ENCODE measurements at places on chromosomes 1 and 21.
A peak's percentile ranks its signal among the peaks of the same experiment; 100 is the strongest.

GRCh38 chr1:47906527-47907176 lies 90.5 kb downstream of the TRABD2B start:
- no peak for DNase-seq

- DNase-seq, result no peak
Observed at GRCh38 chr1:240350910-240351331, 259.2 kb downstream of the FMN2 start.

DNA sequence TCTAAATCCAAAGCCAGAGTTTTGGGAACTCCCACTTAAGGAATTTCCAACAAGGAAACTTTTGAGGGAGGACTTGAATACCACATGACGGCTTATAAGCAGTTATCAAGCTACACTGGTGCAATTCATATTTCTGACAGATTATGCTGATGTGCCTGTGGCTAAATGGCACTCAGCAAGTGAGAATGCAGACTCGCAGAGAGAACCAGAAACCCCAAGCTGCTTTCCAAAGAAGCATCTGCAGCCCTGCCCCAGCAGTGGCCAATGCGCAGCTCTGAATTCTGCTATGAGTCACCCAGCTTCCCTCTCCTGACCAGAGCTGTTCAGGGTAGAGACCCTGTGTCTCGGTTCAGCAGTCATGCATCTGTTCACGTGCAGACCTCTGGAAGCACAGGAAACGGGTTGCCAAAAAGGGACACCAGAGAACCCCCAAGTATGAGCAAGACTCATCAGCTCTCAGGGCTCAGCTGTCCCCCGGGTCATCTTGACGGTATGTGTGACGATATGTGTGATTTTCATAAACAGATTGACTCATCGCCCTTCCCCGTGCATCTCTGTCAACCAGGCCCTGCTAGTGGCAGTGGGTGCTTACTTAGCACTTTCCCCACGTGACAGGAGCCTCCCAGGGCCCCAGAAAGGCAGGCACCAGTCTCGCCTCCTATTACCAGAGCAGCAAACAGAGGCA lies 76.3 kb downstream of the ITPKB start:
- DNase-seq, result no peak

DNA sequence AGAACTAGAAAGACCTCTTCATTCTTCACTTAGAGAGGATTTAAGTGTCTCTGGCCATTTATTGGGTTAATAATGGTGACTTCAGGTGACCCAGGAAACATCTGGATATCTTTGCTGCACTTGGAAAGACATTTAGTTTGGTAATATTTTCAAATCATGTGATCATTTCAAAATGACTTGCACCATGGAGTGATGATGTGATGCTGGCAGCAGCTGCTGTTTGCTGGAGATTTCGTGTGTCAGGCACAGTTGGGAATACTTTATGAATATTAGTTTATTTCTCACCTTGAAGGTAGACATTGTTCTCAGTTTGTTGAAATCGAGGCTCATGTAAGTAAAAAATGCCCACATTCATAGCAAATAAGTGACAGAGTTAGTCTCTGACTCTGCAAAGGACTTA lies 236.0 kb downstream of the DISC1 start:
- no peak for DNase-seq

DNA sequence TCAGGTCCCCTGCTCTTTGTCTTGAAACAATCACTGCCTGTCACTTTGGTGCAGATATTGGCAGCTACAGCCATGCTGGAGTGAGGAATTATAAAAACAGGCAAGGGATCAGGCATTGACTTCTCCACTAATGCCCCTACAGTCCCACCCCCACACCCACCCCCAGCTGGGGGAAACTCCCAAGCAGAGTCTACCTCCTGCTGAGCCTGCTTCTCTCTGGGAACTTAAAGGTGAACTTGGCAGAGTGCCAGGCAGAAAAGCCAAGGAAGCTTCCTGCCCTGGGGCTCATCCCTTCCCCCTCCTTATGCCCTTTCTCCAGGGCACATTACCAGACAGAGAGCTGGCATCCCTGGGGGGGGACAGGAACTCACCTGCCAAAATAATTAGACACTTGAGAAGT lies 6.7 kb downstream of the NCMAP start:
- no peak for DNase-seq

DNA sequence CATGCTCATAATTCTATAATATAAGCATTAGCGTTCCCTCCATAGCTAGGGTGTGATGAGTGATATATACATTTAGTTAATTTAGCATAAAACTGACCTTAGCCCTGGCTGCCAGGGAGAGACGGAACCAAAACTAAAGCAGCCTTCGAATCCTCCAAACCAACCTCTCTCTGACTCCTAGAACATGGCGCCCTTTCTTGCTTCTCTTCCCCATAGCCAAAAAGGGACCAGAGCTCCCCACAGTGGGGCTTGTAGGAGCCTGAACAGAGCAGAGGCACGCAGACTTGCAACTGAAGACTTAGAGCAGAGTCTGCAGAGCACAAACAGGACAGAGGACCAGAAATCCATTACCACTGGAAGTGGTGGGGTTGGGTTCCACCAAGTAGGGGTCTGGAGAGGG lies 17.7 kb downstream of the IRF2BP2 start:
- no peak for DNase-seq

DNA sequence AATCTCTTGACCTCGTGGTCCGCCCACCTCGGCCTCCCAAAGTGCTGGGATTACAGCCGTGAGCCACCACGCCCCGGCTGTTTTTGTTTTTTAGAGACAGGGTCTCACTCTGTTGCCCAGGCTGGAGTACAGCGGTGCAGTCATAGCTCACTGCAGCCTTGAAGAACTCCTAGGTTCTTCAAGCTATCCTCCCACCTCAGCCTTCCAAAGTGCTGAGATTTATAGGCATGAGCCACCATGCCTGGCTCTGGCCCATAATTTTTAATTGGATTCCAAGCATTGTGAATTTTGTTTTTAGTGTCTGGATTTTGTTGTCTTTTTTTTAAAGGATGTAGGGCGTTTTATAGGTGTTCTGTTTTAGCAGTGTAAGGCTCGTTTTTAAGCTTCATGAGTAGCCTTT lies 28.6 kb upstream of the TXLNA start:
- no peak for DNase-seq

DNA sequence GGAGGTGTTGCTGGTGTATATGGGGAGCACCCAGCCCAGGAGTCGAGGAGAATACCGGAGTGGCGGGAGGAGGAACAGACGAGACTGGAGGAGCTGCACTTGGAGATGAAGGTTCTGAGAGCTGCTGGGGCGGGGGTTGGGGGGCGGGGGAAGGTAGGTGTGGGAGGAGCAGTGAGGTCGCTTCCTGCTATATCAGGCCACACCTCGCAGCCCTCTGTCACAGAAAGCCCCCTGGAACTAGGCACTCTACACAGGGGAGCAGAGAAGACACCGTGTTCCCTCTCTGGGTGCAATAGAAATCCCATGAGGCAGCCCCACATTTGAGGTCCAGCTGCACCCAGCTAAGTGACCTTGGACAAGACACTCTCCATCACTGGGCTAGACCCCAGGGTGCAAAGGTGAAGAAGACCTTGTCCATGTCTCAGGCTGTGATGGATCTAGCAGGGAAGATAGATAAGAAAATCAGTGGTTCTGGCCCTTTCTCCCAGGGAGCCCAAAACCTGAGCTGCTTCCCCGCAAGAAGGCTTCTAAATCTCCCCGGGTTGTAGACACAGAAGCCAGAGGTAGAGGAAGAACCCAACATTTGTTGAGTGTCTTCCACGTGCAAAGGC lies 155.8 kb upstream of the EDN2 start:
- DNase-seq, result no peak

GRCh38 chr1:7471836-7472235 lies 299.3 kb upstream of the VAMP3 start:
- no peak for DNase-seq

DNA sequence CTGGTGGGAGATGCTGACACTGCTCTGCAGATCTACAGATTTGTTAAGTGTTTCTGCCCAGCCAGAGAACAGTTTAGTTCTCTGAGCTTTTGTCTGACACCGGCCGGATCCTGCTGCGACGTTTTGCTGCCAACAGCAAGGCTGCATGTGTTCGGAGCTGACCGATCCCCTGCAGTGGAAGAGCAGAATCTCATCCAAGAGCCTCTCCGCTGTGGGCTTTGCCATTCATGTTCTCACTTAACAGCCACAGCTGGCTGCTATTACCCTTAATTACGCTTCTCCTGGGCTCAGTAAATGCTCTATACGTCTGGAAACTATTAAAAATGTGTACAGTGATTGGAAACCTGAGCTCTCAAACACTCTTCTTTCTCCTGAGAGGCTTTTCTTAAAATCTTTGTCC lies 105.3 kb downstream of the BCAR3 start:
- DNase-seq, result no peak

GRCh38 chr1:241171991-241172390 lies 185.0 kb downstream of the RGS7 start:
- no peak for DNase-seq

- no peak for DNase-seq
Observed at GRCh38 chr1:164565357-164565756, 6.4 kb downstream of the PBX1 start.

GRCh38 chr1:13435458-13435857 lies 25.2 kb downstream of the PRAMEF20 start:
- DNase-seq, result no peak

DNA sequence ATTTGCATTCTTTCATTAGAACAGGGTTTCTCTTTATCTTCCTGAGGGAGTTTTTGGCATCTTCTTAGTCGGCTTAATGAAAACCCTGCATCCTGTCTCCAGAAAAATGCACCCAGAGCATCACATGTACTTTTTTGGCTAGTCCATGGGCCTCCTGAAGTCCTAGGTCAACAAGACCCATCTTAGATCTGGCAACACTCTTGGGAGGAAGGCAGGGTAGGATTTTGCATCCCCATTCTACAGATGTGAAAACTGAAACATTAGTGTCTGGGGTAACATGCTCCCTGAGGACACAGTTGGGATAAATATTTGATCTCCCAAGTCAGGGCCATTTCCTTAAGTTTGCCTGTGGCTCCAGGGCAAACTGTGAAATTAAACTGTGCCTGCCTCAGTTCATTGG lies 40.0 kb upstream of the HMGB4 start:
- DNase-seq, result no peak

GRCh38 chr21:27448960-27449359 lies 482.1 kb upstream of the ADAMTS5 start:
- DNase-seq, result no peak

GRCh38 chr1:230137337-230137815 lies 70.3 kb downstream of the GALNT2 start:
- DNase-seq, result no peak

DNA sequence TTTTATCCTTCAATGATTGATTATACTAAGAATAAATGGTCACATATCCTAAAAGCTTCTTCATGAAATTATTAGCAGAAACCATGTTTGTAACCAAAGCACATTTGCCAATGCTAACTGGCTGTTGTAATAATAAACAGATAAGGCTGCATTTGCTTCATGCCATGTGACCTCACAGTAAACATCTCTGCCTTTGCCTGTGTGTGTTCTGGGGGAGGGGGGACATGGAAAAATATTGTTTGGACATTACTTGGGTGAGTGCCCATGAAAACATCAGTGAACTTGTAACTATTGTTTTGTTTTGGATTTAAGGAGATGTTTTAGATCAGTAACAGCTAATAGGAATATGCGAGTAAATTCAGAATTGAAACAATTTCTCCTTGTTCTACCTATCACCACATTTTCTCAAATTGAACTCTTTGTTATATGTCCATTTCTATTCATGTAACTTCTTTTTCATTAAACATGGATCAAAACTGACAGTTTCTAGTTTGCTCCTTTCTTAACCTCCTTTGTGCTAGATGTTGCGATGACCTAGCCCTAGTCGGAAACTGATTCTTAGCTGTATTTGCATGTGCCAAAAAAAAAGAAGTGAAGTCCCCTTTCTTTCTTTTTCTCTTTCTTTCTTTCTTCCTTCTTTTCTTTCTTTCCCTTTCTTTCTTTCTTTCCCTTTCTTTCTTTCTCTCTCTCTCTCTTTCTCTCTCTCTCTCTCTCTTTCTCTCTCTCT lies 45.1 kb downstream of the MAP3K7CL start:
- DNase-seq, result peak; percentile 82

DNA sequence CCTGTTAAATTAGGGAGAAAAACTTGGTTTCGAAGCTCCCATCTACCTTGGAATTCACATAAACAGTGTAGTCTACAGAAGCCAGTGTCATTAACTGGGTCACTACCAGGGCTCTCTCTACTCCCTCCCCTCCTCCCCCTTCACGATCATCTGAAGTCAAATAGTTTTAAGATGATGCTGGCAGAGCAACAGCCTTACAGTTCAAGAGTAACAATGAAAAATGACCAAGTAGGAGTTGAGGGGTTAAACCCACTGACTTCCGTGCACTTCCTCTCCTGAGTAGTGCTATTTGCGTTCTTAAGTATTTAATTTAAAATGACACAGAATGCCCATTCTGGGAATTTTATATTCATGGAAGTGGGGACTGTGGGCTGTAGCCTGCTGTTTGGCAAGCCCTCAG lies 236.9 kb downstream of the SIPA1L2 start:
- no peak for DNase-seq

GRCh38 chr1:206521694-206522402 lies 14.5 kb downstream of the RASSF5 start:
- no peak for DNase-seq

- DNase-seq, result no peak
Observed at GRCh38 chr1:22831729-22832413, 121.2 kb downstream of the EPHB2 start.

DNA sequence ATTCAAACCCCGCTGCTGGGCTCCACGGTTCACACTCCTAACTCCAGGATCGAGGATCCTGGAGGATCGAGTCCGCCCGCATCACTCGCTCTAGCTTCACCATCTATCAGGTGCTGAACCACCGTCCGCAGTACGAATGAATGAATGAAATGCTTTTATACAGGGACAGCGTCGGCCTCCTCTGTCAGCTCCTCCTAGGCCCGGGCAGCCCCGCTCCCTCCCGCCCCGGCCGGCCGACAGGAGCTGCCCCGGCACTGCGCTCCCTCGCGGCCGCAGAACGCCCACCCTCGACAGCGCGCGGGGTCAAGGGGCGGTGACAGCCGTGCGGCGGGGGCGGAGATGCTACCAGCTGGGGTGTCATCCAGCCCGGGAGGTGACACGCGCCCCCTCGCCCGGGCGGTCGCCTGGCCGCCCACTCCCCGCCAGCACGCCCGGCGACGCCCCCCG lies 520 bp downstream of the ZBTB17 start:
- DNase-seq, result peak; percentile 62

GRCh38 chr1:239678181-239678580 lies 291.8 kb downstream of the CHRM3 start:
- no peak for DNase-seq

DNA sequence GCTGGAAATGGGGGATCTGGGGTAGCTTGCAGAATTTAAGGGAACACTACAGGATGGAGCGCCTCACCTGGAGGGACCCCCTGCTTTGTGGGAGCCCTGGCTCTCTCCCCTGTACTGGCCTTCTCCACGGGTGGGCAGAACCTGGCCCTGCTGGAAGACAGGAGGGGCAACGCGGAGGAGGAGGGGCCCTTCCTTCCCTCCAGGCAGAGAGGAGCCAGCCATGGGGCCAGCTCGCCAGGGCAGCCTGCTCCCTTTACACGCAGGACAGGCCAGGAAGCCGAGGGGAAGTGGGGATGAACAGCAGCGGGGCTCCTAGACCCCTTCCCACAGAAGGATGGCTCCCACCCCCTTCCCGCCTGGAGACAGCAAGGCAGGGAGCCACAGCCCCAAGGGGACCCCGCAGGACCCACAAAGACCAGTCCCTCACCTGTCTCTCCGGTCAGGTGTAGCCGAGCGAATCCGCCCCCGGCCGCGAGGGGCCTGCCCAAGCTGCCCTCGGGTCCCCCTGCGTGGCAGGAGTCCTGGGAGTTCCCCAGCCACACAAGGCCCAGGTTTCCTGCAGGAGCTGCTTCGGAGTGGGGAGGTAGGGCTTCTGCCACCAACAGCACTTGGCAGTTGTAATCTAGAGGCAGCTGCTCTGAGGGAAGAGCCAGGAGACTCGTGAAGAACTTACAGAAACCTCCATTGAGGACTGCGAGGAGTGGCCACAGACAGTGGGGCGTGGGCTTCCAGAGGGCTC lies 1.6 kb upstream of the SLC19A1 start:
- DNase-seq, result peak; percentile 46

GRCh38 chr1:111127923-111128643 lies 11.8 kb downstream of the DRAM2 start:
- DNase-seq, result no peak

Measured in left lobe of liver (tissue), 2 donors.